ENCODE measurements at places on chromosomes 4 and X.

DNA sequence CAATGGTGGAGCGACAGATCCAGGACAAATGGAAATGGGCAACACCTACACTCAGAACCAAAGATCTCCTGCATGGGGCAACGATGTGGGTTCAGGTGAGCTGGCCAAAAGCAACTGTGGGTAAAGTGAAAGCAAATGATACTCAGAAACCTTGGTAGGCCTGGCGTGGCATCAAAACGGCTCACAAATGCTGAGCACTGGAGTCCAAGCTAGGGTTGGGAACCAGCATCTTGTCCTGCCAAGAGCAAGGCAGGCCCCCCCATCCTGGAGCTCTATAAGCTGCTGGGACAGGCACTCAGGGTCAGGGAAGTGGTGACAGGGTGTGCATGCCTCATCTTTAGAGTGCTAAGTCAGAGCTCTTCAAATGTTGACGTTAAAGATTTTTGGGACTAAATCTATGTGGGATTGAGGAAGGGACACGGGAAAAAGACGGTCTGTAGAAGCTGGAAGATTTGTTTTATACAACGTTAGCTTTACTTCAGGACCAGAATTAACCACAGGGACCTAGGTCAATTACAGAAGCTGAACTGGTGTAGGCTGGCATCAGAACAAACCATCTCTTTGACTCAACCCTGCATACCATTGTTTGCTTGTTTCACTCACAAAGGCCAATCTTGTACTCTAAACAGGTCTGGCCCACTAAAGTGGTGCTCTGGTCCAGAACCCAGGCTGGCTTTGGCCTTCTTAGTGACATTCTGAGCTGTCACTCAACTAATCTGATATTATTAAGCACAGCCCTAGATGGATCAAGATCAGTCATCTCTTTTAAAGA lies 10.7 kb downstream of the ATP8A1 start:
- DNase-seq = no peak

DNA sequence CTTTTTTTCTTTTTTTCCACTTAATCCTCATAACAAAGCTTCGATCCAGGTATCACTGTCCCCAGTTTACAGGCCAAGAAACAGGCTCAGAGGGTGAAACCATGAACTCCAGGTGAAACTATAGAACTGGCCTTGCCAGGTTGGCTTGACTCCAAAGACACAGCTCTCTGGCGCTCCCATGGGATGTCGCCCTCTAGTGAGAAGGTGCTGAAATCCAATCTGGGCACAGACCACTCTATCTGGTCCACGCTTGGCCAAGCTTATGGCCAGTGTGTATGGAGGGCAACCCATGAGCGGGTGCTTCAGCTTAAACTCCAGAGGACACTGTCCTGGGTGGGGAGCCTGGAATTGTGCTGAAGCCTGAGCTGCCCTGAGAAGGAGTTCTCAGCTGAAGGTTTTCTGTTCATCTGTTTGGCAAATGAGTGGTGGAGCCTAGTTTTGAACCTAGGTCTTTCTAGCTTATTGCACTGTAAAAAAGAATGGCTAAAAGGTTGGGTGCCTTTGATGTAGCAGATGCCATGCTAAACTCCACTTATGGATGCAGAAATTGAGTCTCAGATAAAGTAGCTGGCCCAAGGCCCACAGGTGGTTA lies 70.5 kb downstream of the SEL1L3 start:
- no peak for DNase-seq

DNA sequence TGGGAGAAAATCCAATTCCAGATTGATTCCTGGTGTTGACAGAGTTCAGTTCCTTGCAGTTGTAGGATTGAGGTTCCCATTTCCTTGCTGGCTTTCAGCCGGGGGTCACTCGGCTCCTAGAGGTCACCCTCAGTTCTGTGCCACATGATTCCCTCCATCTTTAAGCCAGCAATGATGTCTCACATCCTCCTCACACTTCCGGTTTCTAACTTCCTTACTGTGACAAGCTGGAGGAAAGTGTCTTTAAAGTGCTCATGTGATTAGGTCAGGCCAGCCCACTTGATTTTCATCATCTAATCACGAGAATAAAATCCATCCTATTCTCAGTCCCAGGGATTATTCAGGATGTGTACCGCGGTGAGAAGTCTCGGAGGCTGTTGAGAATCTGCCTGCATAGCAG lies 19.4 kb upstream of the SMIM31 start:
- DNase-seq = no peak

DNA sequence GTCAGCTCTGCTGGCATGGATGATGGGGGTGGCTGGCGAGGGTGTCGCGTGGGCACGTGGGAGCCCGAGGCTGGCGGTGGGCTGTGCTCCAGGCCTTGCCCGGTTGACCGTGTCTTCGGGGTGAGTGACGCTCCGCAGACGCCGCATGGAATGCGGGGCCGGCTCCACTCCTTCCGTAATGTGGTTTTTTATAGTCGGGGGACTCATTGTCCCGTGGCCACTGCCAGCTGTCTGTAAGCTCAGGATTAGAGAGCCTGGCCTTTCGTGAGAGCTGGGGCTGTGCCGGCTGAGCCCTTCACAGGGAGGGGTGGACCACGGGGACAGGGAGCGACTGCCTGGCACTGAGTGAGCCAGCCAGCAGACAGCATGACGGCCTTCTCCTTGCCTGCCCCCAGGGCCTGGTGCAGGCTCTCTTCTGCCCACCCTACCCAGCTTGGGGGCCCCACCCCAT lies 20.4 kb downstream of the DOK7 start:
- DNase-seq = no peak

GRCh38 chr4:80187677-80188076 lies 9.6 kb upstream of the PRDM8 start:
- DNase-seq = no peak

DNA sequence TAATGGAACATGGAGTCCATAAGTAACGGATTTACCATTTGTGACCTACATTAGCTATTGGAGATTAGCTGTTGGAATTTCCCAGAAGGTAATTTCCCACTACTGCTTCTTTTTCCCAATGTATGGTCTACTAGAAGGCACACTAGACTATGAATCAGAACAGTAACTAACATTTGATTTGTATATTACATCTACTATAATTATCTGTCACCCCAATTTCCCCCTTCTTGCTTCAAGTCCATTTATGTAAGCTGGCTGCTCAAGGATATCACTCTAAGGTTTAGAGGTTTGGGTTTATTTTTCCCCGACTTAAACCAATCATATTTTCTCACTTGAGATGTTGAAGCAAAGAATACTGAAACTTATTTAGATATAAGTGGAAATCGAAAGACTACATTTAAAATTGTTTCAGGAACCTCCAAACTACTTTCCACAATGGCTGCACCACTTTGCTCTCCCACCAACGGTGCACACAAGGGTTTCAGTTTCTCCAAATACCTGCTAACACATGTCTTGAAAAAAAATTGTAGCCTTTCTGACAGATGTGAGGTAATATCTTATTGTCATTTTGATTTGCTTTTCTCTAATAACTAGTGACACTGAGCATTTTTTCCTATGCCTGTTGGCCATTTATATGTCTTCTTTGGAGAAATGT lies 33.3 kb upstream of the H2AZ1 start:
- no peak for DNase-seq

DNA sequence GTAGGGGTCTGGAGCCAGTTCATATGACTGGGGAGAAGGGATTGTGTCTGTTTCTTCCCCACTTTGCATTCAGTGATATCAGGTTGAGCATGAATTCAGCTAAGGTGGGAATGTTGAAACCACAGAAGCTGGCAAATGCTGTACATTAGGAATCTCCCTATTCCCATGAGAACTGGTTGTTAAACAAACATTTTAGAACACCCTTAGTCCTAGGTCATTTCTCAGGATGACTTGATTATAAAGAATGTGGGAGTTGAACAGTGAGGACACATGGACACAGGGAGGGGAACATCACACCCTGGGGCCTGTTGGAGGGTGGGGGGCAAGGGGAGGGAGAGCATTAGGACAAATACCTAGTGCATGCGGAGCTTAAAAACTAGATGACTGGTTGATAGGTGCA lies 62.6 kb upstream of the LIMCH1 start:
- no peak for DNase-seq

GRCh38 chr4:55358668-55359067 lies 12.6 kb downstream of the SRD5A3 start:
- DNase-seq = no peak

DNA sequence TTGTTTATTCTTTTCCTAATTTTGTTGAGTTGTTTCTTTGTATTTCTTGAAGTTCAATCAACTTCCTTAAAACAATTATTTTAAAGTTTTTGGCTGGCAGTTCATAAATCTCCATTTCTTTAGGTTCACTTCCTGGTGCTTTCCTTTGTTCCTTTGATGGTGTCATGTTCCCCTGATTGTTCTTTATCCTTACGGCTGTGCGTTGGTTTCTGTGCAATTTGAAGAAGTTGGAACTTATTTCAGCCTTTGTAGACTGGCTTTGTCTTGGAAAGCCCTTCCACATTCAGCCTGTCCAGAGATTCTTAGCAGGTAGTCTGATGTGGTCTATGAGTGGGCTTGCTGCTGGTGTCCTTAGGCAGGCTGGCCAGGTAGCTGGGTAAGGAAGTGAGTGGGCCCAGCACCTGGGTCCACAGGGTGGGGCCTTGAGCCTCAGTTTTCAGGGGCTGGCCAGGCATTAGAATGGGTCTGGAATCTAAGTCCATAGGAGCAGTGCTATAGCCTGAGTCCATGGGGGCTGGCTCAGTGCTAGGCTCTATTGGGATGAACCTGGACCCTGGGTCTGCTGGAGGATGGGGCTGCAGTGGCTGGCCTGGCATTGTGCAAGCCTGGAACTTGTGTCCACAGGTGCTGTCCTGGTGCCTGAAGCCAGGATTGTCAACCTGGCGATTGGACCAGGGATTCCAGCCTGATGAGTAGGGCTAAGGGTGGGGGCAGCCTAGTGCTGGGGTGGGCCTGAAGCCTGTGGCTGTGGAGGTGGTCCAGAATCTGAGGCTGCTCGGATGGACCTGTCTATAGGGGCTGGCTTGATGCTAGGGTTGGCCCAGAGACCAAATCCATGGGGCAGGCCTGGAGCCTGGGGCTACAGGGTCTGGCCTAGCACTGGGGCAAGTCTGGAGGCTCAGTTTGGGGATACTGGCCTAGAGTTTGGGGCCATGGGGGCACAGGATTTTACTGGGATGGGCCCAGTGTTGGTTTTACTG lies 152.4 kb downstream of the STAG2 start:
- no peak for DNase-seq

GRCh38 chr4:85039526-85039925 lies 73.0 kb upstream of the WDFY3 start:
- no peak for DNase-seq
